Stimulated activated CD4-positive, alpha-beta T cell treated with anti-CD3 and anti-CD28 coated beads, Interleukin-12 subunit alpha, Interleukin-12 subunit beta, amount 100 ng/mL, for 48 hours (primary cell): ENCODE measurements at places on chromosomes 7 and 10.

- no peak for DNase-seq
Observed at GRCh38 chr10:43680035-43680434, 31.4 kb upstream of the ZNF32 start.

DNA sequence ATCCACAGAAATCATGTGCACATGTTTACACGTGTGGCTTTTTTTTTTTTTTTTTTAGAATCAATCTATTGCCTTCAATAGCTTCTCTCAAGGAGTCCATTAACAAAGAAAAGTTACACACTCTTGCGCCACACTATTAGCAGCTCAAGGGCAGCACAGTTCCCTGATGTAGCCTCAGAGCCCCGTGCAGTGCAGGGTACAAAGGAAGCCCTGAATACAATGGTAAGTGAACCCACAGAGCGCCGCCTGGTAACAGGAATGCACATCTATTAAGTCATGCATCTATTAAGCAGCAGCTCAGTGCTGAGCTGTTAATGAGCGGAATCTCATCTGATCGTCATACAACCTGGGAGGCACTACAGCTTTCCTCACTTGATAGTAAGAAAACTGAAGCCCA, 113.7 kb upstream of the PDLIM1 start:
- no peak for DNase-seq

GRCh38 chr7:21200503-21200902, 227.4 kb upstream of the SP4 start:
- no peak for DNase-seq

- no peak for DNase-seq
Observed at GRCh38 chr7:30173058-30173897, 38.5 kb downstream of the MTURN start.

- DNase-seq = no peak
Observed at GRCh38 chr7:39088730-39089593, 111.3 kb downstream of the POU6F2 start.

DNA sequence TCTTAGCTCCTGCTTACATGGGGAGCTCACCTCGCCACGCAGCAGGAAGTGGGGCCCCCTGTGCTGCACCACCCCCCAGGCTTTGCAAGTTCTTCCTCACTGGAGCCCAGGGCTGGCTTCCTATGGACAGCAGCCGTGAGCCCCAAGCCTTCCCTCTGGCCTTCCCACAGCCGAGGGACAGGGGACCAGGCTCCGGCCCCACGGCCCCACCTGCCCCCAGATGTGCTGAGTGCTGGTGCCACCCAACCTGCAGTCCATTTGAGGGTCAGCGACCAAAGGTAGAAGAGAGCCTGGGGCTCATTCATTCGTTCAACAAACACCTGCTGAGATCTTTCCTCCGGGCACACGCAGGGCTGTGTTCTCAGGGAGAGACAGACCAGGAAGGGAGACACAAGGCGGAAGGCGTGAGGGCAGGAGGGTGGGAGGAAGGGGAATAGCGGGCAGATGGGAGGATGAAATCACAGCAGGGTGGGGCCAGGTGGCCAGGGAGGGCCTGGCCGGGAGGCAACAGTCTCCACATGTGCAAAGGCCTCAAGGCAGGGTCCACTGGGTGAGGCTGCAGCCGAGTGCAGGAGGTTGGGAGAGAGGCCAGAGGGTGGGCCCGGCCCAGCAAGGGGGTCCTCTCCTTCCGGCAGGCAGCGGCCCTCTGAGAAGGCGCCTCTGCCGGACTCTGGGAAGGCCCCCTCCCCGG, 100.1 kb downstream of the FOXL3 start:
- no peak for DNase-seq

- peak; percentile 6 for DNase-seq
Observed at GRCh38 chr10:15168291-15168785, at the start of gene NMT2. Gene NMT2 (minus strand): TSS chr10:15168693. CDS start chr10:15168612, 81 bp downstream.
